ENCODE measurements at places on chromosomes 3 and 15. TPM values are rescaled to one million over a fixed set of nuclear protein-coding genes. Genes with fewer than 3 reads are reported as not detected.

DNA sequence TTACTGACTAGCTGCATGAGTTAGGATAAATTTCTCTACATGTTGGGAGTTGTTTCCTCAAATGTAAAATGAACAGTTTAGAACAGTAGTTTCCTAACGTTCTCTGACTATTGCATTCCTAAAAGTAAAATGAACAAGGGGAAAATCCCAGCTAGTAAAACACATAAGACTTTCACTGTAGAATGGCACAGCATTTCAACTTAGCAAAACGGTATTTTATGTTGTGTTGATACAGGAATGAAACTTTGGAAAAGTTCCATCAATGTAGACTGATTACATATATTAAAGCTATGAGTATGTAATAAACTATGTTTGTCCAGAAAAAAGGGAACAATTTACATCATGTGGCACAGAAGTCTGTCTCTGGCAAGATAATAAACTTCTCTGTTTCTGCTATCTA, 297.4 kb upstream of the EPHA3 start:
- no peak for DNase-seq

DNA sequence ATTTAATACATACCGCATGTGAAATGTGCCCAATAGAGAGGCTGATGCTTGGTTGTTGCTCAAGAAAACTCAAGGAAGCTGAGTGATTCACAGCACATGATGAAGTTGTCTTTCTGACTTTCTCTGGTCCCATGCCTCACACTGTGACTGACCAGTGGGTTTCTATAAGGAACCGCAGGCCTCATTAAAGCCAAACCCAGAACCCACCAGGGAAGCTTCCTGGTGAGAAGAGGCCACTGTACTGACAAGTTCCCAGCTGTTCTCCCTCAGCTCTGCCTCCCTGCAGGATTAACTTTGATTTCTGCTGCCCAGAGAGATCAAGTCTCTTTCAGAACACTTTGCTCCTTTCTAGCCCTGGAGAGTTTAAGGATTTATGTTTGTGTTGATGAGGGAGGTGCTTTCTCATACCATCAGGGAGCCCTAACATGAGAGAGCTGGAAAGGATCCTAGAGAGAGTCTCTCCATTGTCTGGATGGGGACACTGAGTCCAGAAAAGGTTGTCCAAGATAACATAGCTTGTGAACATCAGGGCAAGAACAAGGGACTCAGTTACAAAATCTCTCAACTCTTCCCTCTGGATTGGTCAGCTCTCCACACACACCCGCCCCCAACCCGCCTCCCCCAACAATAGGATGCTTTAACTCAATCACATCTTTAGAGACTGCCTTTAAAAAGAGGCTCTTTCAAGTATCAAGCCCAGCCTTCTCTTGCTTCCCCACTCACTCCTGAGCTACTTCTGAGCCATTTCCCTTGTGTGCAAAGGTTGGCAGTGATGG, 303.2 kb upstream of the TLE3 start:
- peak; percentile 29 for DNase-seq

GRCh38 chr15:67296188-67296587, 41.6 kb downstream of the IQCH start:
- DNase-seq, result no peak

- no peak for DNase-seq
Measured at GRCh38 chr15:88805031-88805780, 2.0 kb downstream of the ACAN start.

GRCh38 chr15:26682598-26683164, 90.2 kb downstream of the GABRB3 start:
- no peak for DNase-seq

DNA sequence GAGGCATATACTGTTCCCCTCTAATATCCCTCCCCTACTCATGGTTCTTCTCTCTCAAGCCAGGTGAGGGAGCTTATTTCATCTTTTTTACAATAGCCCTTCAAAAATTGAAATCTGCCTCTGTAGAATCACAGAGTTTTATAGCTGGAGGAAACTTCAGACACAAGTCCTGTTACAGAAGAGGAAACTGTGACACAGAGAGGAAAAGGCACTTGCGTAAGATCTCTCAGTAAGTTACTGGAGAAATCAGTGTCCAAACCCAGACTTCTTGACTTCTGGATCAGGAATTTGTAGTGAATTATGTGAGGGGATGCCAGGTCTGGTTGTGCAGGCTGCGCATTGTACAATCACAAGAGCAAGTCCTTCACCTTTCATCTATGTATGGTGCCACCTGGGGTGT, 4.6 kb downstream of the FGD5 start:
- DNase-seq, result no peak

- DNase-seq, result no peak
Measured at GRCh38 chr3:8554696-8555095, 53.1 kb downstream of the LMCD1 start.

DNA sequence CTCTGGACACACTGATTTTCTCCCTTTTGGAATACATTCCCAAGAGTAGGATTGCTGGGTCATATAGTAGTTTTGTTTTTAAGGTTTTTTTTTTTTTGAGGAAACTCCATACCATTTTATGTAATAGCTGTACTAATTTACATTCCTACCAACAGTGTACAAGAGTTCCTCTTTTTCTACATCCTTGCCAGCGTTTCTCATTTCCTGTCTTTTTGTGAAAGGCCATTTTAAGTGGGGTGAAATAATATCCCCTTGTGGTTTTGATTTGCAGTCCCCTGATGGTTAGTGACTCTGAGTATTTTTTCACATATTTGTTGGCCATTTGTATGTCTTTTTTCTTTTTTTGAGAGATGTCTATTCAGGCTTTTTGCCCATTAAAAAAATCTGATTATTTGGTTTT, 1205.5 kb downstream of the ROBO1 start:
- no peak for DNase-seq

DNA sequence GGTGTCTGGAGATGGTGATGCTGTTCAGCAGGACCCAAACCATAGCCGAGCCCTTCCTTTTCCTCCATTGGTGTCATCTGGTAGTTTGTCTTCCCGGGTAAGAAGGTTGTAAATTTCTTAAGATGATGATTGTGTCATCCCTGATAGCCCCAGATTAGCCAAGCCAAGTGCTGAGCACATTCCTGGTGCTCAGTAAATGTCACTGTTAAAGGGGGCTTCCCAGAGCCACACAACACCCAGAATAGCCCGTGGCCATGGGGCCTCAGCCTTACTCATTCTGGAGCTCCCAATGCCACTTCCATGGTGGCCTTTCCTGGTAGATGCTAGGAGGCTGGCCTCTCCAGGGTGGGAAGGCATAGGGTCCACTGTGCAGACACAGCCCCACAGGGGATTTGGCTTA, 4.6 kb upstream of the PLA2G4B start:
- no peak for DNase-seq

DNA sequence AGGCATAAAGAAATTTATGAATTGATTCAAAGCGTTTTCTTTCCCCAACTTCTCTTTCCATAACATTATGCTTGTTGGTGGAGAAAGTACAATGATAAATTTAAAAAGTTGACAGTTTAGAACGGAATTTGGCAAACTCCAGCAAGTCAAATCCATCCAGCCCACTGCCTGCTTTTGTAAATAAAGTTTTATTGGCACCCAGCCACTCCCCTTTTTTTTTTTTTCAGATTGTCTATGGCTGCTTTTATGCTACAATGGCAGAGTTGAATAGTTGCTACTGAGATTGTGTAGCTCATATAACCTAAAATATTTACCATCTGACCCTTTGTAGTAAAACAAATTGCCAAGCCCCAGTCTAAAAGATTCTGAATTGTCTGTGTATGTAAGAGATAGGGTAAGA, 112.8 kb upstream of the RBMS3 start:
- DNase-seq, result no peak

DNA sequence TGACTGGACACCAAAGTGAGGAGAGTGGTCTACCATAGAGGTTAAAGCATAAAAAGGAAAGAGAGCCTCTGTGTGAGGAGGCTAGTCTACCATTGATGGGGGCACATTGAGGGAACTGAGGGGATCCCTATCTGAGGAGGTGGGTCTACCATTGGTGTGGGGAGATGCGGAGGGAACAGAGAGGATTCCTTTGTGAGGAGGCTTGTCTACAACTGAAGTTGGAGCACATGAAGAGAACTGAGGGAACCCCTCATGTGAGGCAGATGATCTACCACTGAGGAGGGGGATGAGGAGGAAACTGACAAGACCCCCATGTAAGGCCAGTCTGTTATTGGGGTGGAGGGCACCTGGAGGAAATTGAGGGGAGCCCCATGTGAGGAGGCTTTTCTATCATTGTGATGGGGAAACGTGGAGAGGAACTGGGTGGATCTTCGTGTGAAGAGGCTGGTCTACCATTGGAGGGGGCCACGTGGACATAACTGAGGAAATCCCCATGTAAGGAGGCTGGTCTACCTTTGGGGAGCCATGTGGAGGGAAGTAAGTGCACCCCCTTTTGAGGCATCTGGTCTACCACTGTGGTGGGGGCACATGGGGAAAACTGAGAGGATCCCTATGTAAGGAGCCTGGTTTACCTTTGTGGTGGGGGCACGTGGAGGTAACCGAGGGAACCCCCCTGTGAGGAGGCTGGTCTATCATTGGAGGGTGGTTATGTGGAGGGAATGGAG, 160.1 kb downstream of the FBLN2 start:
- DNase-seq, result no peak

DNA sequence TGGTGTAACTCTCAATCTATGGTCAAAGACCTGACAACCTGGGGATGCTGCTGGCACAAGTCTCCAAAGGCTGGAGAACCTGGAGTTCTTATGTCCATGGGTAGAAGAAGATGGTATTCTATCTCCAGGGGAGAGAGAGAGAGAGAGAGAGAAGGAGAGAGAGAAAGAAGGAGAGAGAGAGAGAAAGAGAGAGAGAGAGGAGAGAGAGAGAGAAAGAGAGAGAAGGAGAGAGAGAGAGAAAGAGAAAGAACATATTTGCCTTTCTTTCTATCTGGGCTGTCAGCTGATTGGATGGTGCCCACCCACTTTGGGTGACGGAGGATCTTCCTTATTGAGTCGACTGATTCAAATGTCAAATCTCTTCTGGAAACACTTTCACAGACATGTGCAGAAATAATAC, 84.6 kb downstream of the PPM1L start:
- no peak for DNase-seq

- DNase-seq, result no peak
Measured at GRCh38 chr15:50911001-50911400, 2.5 kb downstream of the AP4E1 start.

Gene CYP1A1
- total RNA-seq, result 0.11 TPM

All from psoas muscle (tissue), 8 donors.